ENCODE measurements at places on chromosomes 5 and 9.

DNA sequence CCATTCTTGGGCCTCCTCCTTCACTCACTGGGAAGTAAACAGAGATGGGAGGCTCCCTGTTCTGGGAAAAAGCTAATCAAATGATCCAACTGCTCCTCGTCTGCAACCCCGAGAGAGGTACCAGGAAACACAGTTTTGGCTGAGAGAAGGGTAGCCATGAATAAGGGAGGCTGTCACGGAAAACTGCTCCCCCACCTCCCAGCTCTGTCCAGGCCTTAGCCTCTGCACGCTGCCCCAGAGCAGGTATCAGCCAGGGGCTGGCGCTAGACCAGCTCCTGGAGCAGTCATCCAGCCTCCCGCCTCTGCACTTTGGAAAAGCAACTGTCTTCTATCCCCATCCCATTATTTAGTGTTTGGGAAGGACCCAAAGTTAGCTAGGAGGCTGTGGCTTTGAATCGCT lies 266.1 kb downstream of the NDUFS4 start:
- ATAC-seq = no peak

GRCh38 chr9:21153336-21154017 lies 11.8 kb upstream of the IFNW1 start:
- ATAC-seq = peak; percentile 67

DNA sequence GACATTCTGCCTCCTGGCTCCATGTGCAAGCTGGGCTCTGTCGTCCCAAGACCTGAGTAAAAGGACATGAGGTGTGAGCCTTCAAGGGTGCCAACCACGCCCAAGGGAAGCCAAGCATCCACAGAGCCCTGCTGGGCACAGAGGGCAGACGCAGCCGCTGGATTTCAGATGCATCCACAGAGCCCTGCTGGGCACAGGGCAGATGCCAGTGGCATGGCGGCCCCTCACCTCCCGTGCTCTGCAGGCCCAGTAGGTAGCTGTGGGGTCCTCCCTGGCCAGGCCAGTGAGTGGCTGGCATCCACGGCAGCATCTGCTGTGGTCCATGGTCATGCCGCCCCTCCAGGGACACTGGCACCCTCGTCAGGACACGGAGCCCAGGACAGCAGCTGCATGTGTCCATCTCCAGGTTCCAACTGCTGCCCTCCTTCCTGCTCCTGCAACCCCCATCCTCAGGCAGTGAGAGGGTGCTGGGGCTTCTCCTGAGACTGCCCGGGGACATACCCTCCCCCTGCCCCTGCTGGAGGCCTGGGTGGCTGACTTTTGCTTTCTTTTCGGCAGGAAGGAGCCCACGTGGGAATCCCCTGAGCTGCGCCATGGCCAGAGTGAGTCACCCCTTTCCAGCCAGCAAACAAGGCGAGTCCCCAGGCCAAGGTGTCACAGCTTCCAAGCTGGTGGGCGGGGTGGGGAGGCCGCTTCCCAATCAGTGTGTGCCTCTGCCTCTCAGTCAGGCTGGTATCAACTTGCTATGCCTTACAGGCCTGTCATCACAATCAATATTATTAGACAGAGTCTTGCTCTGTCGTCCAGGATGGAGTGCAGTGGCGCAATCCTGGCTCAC lies 4.0 kb upstream of the TRAF2 start:
- ATAC-seq = peak; percentile 11

DNA sequence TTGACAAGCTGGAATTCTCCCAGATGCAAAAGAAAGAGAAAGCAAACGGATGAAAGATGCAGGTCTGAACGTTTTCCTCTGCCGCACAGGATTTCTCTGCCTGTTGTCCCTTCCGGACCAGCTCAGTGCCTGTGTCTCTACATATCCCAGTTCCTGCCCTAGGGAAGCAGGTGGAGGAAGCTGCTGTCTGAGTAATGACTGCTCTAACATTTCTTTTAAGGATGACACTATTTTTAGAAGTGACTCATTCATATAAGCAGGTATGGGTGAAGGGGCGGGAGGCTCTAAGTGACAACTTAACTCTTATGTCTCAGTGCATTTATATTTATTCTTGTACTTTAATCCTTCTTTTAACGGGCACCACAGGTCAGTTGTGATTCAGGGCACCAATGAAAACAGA lies 128.8 kb downstream of the SLC24A2 start:
- ATAC-seq = no peak

- no peak for ATAC-seq
Measured at GRCh38 chr5:143186623-143187022, 216.9 kb downstream of the NR3C1 start.

GRCh38 chr5:143403334-143403592 lies 223 bp downstream of the NR3C1 start:
- peak; percentile 36 for ATAC-seq

- ATAC-seq = no peak
Measured at GRCh38 chr9:106220415-106220814, 526.1 kb downstream of the TMEM38B start.

- no peak for ATAC-seq
Measured at GRCh38 chr5:137342764-137343163, 156.4 kb downstream of the SPOCK1 start.

GRCh38 chr5:178180141-178180863 lies 6.9 kb downstream of the GMCL2 start:
- no peak for ATAC-seq

DNA sequence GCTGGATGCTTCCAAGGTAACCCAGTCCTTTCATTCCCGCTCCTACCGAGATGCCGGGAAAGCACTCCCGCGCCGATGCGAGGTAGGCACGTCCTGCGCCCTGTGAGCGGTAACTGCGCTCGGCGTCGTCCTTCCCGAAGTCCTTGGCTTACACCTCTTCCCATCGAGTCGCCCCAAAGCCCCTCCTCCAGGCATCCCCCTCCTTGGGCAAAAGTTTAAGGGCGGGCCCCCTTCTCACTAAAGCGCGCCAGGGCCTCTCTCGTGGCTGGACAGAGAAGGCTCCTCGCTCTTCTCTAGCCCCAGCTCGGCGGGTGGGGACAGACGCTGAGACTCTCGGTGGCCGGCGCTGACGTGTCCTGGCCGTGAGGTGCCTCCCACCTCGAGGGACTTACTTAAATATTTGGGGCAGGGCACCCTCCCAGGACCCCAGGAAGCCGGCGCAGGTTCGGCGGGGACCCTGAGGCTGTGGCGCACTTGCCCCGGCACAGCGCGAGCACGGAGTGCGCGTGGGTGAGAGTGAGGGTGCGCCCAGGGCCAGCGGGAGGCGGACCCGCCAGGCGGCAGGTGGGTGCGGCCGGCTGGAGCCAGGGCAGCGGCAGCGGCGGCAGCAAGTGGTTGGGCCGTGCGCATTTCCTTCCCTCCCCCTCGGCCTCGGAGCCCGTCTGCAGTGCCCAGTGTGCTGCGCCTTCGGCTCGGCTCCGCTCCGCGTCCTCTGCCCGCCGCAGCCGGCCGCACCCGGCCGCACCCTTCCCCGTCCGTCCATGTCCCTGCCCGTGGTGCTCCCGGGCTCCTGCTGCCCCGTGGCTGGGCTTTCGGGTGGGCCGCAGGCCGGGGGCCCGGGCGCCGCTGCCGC lies at the start of gene ENTREP1:
Gene ENTREP1 (plus strand): TSS at position 667 of the 853 bp plus-strand sequence. CDS start 95 bp downstream, at position 762.
- peak; percentile 79 for ATAC-seq

DNA sequence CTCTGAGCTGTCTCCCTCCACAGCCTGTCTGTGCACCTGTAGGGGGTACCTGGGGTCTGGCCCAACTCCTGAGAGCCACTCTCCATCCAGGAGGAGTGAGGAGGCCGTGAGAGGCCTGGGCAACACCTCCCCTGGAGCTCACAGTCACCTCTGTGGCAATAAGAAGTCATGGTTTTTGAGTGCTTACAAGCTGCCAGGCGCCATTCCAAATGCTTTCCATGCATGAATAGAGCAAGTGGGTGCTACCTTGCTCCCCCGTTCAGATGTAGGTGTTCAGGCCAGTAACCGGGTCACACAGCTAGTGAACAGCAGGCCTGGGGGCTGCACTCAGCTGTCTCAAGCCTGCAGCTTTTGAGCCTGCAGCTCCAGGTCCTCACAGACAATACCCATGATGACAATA lies 30.6 kb downstream of the CORO2A start:
- no peak for ATAC-seq

GRCh38 chr9:38671372-38671731 lies 48.6 kb downstream of the FAM240B start:
- no peak for ATAC-seq

GRCh38 chr5:1971944-1972343 lies 89.2 kb upstream of the IRX4 start:
- ATAC-seq = no peak

DNA sequence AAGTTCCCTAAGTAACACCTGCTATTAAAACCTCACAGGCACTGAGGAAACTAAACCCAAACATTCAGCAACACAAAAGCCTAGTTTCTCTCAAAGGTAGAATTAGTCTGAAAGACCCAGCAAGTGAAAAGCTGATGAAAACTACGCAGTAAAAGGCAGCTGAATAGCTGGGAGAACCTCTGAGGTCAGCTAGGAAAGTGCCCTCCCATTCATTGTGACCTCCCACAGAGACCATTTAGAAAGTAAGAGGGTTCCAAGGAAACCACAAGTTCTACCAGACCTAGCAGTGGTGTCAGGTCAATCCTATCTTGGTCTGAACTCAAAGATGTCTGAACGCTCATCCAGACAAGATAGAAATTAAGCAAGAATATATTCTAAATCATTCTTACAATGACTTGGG lies 144.7 kb downstream of the SSBP2 start:
- ATAC-seq = no peak
